Stimulated activated CD4-positive, alpha-beta T cell treated with anti-CD3 and anti-CD28 coated beads, Interleukin-15, amount 100 ng/mL, for 48 hours (primary cell): ENCODE measurements at places on chromosomes 1 and 21.

GRCh38 chr1:101757985-101758384 lies 238.7 kb downstream of the OLFM3 start:
- no peak for DNase-seq

DNA sequence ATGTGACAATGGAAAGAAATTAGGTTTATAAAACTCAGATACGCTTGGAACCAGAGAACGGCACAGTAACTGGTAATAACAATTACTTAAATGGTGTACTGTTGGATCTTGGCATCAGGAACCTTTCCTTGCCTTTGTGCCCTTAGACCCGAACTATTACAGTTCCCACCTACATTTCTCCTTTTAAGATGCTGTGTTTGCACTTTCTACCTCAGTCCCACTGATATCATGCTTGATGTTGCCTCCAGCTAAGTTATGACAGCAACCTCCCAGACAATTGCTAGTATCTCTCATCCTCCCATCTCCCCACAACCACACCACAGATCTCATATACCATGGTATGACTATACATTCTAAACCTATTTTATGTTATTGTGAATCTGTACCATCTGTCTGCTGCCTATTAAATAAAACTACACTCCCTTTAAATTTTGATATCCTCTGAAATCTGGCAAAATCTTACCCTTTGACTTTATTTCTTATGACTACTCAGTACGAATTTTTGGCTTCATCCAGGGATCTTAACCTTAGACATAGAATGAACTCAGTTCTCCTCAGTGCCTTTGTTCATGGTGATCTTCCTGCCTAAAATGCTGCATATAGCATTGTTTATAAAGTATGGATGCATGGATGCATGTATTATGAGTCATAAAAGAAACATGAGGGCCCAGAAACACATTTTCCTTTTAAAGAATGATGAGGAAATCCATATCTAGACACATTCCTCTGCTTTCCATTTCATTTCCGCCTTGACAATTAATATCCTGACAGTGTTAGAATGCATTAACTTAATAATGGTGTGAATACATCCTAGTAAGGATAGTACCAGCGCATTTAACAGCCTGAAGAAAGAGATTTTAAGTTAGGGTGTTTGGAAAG lies 64.1 kb downstream of the LRRC8D start:
- DNase-seq: no peak

GRCh38 chr1:172238965-172239364 lies 181.5 kb upstream of the C1orf105 start:
- DNase-seq: no peak

- no peak for DNase-seq
Measured at GRCh38 chr1:202576816-202577215, 133.4 kb downstream of the SYT2 start.

DNA sequence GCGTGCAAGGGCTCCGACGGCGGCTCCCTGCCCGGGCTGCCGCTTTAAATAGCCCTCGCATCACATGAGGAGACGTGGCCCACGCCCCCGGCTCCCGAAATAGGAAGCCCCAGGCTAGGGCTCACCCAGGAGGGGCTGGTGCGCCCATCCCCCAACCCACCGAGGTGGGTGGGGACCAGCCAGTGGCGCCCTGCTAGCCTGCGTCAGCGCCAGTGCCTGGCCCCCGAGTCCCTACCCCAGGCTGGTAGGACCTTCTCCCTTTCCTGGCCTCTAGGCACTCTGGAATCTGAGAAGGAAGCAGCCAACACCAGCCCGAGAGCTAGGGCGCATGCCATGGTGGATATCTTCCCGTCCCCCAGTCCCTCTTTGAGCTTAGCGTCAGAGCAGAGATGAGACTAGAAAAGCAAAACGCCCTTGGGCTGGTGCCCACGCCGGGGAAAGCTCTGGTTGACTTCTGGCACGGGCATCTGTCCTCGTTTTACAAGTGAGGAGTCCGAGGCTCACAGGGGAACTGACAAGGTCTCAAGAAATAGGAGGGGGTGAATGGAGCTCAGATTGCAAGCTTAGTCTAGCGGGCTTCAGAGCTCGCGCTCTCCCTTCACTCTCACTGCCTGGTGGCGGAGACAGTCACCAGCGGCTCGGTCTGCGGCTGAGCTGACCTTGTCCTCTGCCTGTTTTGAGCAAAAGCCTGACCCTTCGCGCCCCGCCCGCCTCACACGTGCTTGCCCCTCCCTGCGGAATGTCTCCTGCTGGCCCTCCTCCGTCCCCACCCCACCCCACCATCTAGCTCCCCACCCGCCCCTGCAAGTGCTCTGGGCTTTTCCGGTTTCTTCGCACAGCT lies at the start of gene FABP3:
Gene FABP3 (minus strand): TSS at position 21 of the 841 bp plus-strand sequence. CDS start 62 bp downstream, outside the sequence.
- DNase-seq: no peak

GRCh38 chr1:26288311-26288941 lies 8.5 kb downstream of the SH3BGRL3 start:
- DNase-seq: peak; percentile 66

DNA sequence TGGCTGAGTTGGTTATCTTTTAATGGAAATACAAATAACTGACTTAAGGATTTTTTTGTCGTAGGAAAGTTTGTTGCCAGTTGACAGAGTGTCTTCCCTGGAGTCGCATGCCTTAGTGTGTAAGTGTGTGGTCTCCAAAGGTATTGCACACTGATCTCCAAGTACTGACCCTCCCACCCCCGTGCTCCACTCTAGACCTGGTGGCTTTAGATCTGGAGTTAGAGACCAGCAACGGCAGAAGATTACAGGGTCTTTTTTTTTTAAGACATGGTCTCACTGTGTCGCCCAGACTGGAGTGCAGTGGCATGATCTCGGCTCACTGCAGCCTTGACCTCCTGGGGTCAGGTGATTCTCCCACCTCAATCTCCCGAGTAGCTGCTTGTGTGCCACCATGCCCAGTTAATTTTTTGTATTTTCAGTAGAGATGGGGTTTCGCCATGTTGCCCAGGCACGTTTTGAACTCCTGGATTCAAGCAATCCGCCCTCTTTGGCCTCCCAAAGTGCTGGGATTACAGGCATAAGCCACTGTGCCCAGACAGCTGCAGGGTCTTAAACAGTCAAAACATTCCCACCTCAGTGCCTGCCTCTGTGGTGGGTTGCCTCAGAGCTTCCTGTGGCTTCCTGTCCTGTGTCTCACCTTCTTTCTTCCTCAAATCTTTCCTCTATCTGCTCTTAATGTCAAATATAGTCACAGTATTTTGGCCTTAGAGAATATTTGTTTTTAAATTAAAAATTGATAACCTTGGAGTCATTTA lies 6.9 kb downstream of the TRAPPC10 start:
- no peak for DNase-seq

GRCh38 chr1:108512239-108513043 lies 47.5 kb upstream of the EEIG2 start:
- no peak for DNase-seq

DNA sequence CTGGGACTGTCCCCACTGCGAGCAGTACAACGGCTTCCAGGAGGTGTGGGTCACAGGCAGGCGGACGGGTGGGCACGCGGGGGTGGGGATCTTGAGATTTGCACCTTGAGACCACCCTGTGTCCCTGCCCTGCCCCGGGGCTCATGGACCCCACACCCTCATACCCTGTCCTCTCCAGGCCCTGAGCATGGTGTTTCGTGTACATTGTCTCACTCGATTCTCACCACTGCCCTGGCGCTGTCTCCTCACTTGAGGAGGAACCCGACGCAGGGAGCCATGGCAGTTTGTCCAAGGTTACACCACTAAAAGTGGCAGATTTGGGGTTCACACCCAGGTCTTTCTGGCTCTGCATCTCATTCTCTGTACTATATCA lies 7.2 kb downstream of the TMEM201 start:
- DNase-seq: no peak

- no peak for DNase-seq
Measured at GRCh38 chr1:19042675-19043578, 86.5 kb upstream of the IFFO2 start.

- no peak for DNase-seq
Measured at GRCh38 chr1:204003536-204003935, 69.4 kb upstream of the SOX13 start.

DNA sequence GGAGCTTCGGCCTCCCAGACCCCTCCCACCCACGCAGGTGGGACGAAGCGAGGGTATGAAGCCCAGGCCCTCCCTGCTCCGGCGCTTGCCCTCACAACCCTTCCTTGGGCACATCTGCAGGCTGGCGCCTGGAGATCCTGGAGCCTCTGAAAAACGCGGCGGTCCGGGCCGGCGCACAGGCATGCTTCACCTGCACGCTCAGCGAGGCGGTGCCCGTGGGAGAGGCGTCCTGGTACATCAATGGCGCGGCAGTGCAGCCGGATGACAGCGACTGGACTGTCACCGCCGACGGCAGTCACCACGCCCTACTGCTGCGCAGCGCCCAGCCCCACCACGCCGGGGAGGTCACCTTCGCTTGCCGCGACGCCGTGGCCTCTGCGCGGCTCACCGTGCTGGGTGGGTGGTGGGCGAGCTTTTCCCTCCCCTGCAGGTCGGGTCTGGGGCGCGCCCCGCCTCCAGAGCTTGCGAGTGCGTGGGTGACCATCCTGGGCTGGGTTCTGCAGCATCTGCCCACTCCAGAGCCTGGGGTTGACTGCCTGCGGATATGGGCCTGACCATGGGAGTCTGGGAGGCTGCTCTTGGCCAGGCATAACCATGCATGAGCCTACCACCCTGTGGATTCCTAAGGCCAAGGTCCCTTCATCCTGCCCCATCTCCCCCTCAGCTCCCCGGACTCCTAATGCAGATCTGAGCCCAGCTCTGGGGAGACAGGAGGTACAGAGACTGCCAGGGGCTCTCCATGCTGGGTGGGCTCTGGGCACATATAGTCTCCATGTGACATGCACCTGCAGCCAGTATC lies 89.8 kb downstream of the TRIM11 start:
- DNase-seq: no peak

DNA sequence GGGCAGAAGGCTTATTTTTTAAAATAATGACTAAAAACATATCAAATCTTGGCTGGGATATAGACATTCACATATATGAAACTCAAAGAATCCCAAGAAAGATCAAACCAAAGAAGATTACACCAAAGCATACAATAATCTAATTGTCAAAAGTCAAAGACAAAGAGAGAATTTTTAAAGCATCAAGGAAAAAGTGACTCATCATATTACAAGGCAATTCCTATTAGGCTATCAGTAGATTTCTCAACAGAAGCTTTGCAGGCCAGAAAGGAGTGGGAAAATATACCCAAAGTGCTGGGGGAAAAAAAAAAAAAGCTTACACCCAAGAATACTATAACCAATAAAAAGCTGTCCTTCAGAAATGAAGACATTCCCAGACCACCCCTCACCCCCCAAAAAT lies 375.6 kb downstream of the BRINP2 start:
- DNase-seq: no peak

DNA sequence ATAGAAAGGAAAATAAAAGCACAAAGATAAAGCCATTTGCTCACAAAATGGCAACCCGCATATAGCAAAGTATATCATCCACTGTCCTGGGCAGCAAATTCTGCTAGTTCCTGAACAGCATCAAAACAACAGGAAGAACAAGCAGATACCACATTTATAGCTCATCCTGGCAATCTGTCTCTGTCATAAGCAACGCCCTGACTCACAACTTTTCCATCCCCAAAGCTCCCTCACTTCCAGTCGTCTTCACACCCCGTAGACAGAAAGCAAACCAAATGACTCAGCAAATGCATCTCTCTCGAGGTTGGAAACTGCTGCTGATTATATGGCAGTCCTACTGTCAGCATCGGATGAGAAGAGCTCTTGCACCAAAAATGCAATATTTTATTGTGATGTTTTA lies 65.8 kb downstream of the AK5 start:
- DNase-seq: peak; percentile 14
